SHP77 treated with DMSO at 0.1 percent for 48 hours (cell line): ENCODE measurements at places on chromosomes 13 and 19.

DNA sequence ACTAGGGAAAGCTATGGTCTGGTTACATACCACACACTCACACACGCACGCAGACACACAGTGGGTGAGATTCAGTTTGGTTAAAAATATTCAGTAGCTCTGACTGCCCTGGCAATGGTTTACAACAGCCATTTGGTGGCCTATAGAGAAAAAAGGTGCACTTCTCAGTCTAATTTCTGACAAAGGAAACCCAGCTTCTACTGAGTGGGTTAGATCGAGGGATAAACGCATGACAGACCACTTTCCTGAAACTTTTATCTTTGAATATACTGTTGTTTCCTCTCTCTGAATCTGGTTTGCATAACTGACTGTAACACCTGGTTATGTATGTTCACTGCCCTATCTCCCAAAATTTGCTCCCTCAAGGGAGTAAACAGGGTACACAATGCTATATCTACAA, 2.5 kb downstream of the LIG4 start:
- no peak for DNase-seq

GRCh38 chr13:92951273-92951890, 275.2 kb upstream of the GPC6 start:
- DNase-seq = no peak

- DNase-seq = no peak
Observed at GRCh38 chr13:89324582-89324981, 1653.4 kb downstream of the SLITRK5 start.

DNA sequence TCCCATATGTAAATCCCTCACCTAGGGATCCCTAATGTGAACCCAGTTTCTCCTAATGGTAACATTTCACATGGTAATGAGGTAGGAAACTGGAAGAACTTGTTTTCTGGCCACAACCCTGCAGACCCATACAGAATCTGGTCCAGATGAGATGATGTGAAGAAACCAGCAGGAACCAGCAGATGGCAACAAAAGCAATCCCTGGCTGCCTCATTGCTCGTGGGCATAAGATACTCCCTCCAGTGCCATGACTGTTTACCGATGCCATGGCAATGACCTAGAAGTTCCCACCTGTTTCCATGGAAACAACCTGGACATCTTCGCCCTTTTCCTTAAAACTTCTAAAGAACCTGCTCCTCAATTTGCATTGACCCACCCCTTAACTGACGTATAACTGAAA, 1.4 kb upstream of the CD209 start:
- DNase-seq = no peak

DNA sequence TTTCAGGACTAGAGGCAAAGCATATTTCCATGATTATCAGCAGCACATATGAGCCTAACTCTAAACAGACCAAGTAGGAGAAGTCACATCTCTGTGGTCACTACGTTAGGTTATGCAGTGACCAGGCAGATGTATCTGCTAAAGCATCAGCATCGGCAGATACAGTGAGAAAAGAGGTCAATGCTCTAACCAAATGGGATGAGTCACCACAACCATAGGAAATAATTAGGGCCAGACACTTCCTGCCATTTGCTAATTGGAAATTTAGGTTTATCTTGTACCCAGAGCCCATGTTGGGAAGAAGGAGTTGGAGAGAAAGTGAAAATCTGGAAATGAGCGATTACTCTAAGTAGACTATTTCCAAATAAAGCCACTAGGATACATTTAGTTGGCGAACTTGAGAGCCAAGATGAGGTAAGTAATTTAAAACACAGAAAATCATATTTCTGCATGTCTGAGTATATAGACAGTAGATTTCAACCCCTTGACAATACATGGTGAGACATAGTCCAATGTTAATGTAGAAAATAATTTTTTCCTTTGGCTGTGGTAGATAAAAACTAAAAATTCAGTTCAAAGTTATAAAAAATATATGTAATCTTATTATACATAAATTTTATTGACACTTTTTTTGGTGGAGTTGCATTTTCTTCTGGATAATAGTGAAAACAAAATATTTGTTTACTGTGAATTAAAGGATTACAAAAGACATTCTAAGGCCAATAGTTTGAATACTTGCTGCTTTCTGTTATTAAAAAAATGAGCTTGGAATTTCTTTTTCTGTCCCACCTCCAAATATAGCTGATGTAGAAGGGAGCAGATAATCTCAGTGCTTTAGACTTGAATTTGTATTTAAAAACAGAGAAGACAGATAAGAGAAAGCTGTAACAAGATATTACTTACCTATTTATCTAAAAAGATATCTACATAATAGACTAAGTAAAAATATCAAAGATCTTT, 104.4 kb upstream of the CSNK1A1L start:
- DNase-seq = no peak

DNA sequence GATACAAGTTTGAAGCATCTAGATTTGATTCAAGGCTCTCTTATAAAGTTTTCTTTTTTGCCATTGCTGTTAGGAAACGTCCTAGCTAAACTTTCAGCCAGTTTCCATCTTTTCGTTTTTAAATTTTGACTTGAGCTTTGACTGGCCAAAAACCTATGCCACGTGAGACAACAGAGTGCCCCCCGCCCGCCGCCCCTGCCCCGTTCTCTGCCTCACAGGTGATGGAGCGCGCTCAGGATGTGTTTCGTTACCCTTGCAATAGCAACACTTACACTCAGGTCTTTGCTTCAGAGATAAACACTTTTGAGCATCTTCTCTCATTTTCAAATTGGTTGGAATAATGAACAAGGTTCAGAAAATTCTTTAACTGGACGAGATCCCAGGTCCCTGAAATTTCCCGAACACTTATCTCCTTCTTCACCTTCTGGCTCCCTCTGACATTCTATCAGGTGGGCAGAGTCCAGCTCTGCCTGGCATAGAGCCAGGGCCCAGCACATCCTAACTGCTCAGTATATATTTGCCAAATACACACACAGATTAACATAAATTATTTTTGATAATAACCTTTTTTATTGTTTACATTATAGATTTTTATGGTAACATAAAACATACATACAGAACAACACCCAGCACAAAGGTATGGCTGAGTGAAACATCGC, 301.1 kb downstream of the IRS2 start:
- DNase-seq = no peak

DNA sequence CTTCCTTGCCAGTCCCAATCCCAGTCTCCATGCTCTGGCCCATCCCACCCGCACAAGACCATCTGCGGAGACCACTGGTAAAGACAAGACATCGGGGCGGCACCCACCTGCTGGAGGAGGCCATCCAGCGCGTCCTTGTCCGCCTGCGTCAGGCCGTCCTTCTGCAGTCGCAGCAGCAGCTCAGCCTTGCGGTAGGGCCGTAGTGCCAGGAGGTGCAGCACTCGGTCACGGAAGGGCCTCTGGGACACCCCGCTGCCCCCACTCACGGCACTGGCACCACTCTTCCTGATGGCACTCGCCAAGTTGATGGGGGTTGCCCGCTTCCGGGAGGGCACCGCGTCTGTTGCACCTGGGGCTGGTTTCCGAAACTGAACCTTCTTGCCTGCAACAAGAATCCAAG, 23.5 kb upstream of the ISYNA1 start:
- DNase-seq = no peak

DNA sequence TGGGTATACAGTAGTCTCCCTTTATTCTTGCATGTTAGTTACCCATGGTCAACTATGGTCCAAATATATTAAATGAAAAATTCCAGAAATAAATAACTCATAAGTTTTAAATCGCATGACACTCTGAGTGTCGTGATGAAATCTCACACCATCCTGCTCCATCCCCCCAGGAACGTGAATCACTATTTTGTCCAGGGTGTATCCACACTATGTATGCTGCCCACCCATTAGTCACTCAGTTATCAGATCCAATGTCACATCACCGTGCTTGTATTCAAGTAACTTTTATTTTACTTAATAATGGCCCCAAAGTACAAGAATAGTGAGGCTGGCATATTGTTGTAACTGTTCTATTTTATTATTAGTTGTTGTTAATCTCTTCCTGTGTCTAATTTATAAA, 115.8 kb upstream of the SERP2 start:
- DNase-seq = no peak

- DNase-seq = peak; percentile 14
Observed at GRCh38 chr19:35090506-35091214, 25.0 kb upstream of the FXYD3 start.

DNA sequence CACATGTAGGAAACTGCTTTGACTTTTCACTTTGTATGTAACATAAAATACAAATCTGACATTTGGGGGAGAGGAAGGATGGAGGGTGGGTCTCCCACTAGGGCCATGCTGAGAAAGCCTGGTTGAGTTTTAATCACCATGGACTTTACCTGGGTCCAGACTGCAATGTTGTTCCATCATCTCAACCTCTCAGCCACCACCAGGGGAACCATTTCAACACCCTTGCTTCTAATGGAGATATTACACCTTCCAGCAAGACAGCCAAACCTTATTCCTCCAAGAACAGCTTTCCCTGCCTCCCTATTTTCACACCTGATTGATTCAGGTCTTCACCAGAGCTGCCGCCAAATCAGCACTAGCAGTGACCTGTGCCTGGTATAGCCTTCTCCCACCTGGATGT, 56.0 kb downstream of the ZAR1L start:
- no peak for DNase-seq

GRCh38 chr13:71015516-71015915, 851.5 kb downstream of the DACH1 start:
- DNase-seq = no peak

DNA sequence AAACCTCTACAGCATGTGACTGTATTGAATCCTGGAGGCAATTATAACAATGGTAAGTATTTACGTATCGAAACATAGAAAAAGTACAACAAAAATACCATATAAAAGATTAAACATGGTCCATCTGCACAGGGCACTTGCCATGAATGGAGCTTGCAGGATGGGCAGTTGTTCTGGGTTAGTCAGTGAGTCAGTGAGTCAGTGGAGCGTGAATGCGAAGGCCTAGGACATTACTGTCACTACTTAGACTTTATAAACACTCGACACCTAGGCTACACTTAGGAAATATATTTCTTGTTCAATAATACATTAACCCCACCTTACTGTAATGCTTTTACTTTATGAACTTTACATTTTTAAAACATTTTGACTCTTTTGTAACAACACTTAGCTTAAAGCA, 35.6 kb upstream of the TMTC4 start:
- DNase-seq = no peak

GRCh38 chr13:51283371-51283770, 56.1 kb upstream of the SERPINE3 start:
- DNase-seq = no peak

DNA sequence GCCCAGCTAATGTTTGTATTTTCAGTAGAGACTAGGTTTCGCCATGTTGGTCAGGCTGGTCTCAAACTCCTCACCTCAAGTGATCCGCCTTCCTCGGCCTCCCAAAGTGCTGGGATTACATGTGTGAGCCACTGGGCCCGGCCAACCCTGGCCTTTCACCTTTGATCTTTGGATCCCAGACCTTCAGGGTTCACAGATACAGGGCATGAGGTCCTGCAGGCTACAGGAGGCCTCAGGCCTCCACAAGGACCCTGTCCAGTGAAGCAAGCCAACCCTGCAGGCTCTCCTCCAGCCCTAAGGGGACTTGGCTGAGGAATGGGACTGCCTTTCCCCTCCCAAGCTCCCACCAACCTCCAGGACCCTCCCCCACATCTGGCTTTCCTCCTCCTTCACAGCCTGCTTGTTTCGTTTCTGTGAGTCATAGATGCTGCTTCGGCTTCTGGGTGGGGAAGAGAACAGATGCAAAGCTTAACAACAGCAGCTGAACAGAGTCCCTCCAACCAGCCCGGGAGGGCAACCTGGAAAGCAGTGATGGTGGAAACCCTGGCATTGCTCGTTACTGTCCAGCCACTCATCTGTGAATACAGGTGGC, 11.8 kb downstream of the ARHGEF18 start:
- DNase-seq = no peak

- DNase-seq = no peak
Observed at GRCh38 chr13:50274181-50274580, 258.9 kb downstream of the KCNRG start.

GRCh38 chr13:20441056-20441455, 84.6 kb downstream of the CRYL1 start:
- DNase-seq = no peak

DNA sequence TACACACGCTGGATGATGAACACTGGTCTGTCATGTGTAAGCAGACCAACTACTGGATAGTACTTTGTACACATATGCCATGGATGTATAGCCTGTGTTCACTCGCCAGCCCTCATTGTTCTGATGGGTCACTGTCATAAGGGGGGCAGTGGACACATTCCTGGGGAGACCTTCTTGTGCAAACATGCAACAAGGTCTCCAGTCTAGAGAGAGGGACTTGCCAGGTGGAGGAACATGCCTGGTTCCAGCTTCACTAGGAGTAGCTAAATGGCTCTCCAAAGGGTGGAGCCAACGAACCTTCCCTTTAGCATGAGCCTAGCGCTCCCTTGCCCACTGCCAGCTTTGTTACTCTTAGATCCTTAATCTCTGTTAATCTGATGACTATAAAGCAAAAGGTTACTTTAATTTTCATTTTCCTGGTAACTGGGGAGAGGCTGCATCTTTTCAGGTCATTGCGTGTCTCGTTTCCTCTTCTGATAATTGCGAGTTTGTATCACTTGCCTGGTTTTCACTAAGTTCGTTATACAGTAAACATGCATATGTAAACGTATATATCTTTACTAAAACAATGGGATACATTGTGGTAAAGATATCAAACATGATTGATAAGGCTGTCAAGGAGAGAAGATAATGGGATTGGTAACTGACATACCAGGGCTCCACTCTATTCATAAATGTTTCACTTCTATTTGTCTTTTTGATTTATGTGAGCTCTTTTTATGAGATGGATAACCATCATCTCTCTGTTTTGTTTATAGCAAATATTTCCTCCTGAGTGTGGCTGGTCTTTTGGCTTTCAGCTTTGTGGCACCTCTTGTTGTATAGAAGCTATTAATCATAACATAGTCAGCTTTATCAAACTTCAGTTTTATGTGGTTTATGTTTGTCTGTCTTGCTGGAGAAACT, 235.2 kb upstream of the SGCG start:
- no peak for DNase-seq

DNA sequence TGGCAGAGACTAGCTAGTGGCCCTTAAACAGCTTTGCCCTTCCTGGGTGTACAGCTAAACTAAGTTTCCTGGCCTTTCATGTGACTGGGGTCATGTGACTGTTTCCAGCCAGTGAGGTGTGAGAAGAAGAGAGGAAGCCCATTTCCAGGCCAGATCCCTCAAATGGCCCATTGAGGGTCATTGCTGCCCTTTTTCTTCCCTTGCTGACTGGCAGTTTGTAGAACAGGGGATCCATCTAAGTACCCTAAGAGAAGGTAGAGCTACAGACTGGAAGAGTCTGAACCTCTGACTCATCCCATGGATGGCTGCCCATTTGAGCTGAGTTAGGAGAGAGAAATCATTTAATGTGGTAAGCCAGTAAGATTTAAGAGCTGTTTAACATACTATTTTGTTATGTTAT, 2.8 kb downstream of the SWSAP1 start:
- no peak for DNase-seq

- no peak for DNase-seq
Observed at GRCh38 chr13:36778083-36778671, 40.8 kb upstream of the RFXAP start.

- DNase-seq = no peak
Observed at GRCh38 chr19:56221851-56222250, 19.8 kb downstream of the ZSCAN5C start.
